NCI-H524 treated with DMSO at 0.1 percent for 48 hours (cell line): ENCODE measurements at places on chromosomes 3 and 15.
A peak's percentile ranks its signal among the peaks of the same experiment; 100 is the strongest.

DNA sequence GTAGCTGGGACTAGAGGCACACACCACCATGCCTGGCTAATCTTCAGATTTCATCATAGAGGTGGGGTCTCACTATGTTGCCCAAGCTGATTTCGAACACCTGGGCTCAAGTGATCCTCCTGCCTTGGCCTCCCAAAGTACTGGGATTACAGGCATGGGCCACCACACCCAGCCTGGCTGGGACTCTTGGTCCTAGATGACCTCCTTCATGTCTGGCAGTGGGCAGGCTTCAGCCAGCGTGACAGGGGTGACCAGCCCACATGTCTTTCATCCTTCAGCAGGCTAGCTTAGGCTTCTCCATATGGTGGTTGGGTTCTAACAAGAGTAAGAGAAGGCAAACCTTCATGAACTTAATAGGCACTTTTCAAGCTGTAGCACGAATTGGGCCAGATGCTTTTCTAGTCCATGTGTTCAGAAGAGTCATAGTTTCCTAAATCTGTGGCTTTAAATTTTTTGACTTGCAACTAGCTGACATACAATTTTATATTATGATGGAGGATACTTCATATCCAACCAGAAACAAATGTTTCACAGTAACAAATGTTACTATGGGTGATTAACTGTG lies 7.6 kb downstream of the GPD1L start:
- no peak for DNase-seq

DNA sequence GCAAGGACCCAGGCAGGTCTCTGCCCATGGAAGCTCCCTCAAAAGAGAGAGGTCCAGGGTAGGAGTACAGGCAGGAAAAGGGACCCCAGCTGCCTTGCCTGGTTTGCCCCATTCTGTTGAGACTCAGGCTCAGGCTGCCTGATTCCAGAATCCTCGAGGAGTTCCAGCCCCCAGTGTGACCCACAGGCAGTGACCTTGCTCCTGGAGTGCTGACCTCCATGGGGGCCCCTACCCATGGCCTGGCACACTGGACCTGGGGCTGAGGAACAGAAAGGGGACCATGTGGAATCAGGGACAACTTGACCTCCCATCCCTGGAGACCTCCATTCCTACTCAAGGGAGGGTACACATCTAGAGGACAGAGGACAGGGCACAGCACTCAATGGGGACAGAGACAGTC lies 3.4 kb upstream of the SEMA3B start:
- DNase-seq, result no peak

- DNase-seq, result no peak
Measured at GRCh38 chr3:184345317-184346144, 8.1 kb downstream of the FAM131A start.

DNA sequence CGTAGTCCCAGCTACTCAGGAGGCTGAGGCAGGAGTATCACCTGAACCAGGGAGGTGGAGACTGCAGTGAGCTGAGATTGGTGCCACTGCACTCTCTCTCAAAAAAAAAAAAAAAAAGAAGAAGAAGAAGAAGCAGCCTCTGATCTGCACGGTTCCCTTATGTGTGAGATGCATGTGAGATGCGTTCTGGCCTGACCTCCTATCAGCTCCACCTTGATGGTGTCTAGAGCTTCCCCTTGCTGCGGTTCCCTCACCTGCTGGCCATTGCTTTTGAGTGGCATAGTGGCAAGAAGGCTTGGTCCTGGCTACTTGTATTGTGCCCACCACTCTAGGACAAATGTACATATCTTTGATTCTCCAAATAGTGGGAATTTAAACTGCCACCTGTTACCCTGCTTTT lies 49.4 kb upstream of the CFAP161 start:
- DNase-seq, result no peak

DNA sequence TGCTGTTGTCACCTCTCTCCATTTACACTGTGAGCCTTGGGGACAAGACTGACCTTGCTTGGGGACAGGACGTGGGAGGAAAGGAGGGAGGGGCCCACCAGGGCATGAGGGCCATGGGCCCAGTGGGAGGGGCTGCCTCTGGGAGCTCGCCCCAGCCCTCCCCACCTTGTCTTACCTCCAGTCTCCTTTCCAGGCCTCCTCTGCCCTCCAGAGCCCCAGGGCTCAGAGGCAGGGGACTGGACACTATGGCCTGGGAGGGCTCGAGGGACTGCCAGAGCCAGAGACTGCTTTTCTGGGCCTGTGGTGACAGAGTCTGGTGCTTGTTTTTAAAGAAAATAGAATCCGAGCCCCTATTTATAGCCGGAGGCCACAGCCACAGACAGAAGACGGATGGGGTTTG lies 10.2 kb downstream of the CSPG4 start:
- no peak for DNase-seq

GRCh38 chr15:33656168-33656567 lies 312.1 kb upstream of the CHRM5 start:
- no peak for DNase-seq

GRCh38 chr15:72935521-72935920 lies 116.7 kb upstream of the NEO1 start:
- DNase-seq, result no peak

DNA sequence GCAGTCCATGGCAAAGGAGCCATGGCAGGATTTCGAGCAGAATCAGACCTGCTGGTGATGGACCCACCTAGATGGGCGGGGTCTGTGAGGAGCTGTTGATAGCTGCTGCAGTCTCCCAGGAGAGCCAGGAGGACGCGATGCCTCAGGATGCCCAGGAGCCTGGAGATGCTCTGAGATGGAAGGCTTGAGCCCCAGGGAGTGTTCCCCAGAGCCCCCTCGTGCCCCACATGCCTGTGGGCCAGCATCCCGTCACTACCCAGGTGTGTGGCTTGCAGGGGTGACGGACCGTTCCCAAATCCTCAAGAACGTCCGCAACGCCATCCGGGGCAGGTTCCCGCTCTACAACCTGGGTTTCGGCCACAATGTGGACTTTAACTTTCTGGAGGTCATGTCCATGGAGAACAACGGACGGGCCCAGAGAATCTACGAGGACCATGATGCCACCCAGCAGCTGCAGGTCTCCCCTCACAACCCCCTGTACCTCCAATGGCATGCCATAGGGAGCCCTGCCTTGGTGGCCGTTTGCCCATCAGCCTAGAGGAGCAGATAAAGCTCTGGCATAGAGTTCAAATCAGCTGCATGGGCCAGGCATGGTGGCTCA lies 6.7 kb downstream of the ITIH1 start:
- no peak for DNase-seq

GRCh38 chr3:69400683-69401082 lies 14.8 kb upstream of the FRMD4B start:
- peak; percentile 49 for DNase-seq

DNA sequence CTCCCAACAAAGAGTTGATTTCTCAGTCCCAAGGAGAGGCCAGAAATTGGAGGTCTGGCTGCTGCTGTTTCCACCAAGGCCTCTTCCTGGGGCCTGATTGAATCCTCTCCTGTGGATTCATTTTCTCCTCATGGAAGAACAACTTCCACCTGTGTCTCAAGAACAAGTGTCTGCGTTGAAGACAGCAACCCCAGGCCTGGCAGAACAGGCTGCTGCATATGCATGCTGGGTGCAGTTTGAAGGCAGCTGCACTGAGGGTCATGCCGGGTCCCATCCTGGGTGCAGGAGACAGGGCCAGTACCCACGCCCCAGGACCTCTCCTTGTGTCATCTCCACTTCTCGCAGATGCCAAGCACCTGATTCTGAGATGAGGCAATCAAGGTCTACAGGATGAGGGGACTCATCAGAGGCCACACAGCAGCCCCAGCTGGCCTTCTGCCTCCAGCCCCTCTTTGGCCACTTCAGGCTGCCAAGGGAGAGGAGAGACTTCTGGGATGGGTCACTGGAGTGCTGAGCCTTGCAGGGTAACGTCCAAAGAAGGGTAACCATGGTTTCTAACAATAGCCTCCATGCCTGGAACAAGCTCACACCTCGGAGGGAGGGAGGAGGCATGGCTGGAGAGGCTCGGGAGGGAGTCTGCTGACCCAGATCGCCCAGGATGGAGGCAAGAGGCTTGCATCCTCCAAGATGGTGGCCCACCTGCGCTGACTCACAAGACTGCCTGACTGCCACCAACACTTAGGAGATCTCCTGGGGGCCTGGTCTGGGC lies 30.0 kb downstream of the HCN4 start:
- no peak for DNase-seq

GRCh38 chr3:128674161-128674784 lies 23.7 kb upstream of the RPN1 start:
- DNase-seq, result no peak

DNA sequence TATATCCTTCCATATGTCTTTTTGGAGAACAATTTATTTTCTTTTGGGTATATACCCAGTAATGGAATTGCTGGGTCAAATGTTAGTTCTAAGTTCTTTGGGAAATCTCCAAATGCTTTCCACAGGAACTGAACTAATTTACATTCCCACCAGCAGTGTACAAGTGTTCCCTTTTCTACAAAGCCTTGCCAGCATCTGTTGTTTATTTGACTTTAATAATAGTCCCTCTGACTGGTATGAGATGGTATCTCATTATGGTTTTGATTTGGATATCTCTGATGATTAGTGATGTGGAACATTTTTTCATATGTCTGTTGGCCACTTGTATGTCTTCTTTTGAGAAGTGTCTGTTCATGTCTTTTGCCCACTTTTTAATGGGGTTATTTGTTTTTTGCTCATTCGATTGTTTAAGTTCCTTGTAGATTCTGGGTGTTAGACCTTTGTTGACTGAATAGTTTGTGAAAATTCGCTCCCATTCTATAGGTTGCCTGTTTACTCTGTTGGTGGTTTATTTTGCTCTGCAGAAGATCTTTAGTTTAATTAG lies 48.4 kb downstream of the TMEM45A start:
- no peak for DNase-seq

- no peak for DNase-seq
Measured at GRCh38 chr3:148884261-148884660, 19.2 kb downstream of the CPA3 start.

DNA sequence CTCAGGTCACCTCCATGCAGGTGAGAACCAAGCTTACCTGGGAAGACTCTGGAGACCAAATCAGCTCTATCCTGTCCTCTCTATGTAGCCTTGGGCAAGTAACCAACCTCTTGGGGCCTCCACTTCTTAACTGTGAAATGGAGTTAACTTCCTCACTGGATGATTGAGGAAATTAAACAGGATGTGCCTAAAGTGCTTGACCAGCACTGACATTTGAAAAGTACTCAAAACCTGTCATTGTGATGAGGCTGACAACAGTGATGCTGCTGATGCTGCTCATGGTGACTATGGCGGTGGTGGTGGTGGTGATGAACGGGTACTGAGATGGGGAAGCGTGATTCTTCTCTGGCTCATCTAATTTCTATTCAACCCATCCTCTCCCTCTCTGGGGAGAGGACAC lies 22.3 kb downstream of the VIPR1 start:
- no peak for DNase-seq
